Activated CD4-positive, CD25-positive, alpha-beta regulatory T cell (primary cell): ENCODE measurements at places on chromosomes 6 and 20.

DNA sequence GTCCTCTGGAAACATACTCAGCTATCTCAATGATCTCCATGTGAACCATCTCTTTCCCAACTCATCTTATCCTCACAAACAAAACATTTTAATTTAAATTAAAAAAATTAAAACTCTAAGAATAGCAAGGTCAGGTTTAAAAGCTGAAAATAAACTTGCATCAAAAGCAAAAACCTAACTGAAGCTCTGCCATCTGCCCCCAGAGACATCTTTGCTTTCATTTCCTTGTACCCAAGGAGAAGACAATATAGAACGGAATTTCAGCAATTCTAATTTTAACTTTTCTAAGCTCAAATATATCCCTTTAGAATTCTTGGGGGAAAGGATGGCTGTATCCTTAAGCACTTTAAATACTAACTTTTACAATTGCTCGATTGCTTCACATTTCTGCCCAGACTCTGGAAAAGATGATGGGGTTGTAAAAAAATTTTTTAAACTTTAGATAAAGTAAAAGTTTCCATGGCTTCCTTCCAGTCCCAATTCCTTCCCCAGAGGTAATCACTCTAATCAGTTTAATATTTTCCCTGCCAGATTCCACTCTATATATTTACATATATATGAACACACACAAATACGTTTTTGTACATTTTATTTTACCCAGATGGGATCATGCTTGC, 69.2 kb upstream of the SMIM29 start:
- DNase-seq = no peak

GRCh38 chr20:219290-220115, 7.6 kb upstream of the DEFB129 start:
- DNase-seq = no peak

DNA sequence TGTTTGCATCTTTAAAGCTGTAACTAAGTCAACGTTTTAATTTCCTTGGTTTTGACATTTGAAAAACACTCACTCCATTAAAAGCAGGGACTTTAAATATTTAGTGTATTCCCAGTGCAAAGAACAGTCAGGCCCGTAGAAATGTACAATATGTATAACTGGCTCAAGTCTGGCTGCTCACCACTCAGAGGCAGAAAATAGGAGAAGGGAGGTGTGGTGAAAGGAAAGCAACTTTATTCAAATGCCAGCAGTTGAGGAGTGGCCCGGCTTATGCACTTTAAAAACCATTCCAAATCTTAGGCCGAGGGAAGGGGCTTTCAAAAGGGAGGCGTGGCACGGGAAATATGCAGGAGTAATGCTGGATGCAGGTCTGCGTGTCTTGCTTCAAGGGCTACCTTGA, 120.6 kb downstream of the TMEM200A start:
- no peak for DNase-seq

- DNase-seq = no peak
These were observed 70.7 kb upstream of the ARMC2 start for GRCh38 chr6:108777536-108777935.

GRCh38 chr20:37384683-37385174, 38.8 kb downstream of the SRC start:
- DNase-seq = peak; percentile 63
